Fibroblast of skin of right quadriceps (primary cell): ENCODE measurements at places on chromosomes 5 and 9.

GRCh38 chr9:129272348-129273025 lies 94.4 kb upstream of the IER5L start:
- no peak for DNase-seq

GRCh38 chr5:10726913-10727517 lies 34.0 kb downstream of the DAP start:
- DNase-seq = no peak

- peak; percentile 92 for DNase-seq
Measured at GRCh38 chr5:156391139-156391538, 64.2 kb downstream of the SGCD start.

GRCh38 chr5:83718195-83718825 lies 2.3 kb downstream of the HAPLN1 start:
- peak; percentile 64 for DNase-seq

DNA sequence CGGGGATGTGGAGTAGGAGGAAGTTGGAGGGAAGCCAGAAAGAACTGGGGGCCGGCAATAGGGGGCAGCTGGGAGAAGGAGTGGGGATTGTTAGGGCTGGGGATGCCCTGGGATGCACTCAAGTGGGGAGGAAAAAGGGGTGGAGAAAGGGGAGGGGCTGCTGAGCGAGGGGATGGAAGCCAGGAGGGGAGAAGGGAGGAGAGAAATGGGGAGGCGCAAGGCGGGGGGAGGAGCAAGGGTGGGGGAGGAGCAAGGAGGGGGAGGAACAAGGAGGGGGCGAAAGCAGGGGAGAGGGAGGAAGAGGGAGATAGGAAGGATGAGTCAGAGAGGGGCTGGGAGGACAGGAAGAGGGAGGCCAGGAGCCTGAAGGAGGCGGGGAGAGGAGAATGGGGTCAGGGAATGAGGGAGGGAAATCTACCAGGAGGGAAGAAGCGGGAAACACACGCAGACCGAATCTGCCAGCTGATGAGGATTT lies 1.6 kb downstream of the IRX4 start:
- peak; percentile 48 for DNase-seq

GRCh38 chr9:72203205-72203803 lies 54.1 kb downstream of the GDA start:
- DNase-seq = peak; percentile 24

DNA sequence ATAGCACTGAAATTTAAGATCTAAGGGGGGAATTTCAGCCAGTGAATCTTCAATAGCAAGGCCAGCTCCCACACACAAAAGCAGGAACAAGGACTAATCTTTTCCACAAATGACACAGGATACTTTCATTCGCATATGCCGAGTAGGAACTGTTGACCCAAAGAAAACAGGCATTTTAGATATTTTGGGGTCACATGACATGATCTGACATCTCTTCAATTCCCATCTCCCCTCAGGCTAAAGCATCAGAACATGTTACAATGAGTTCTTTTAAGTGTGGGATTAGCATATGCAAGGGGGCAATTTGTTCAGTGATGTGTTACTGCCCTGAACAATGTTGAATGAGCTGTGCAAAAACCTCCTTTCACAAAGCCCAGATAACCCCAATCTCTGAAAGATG lies 68.2 kb downstream of the TLE1 start:
- DNase-seq = no peak

- no peak for DNase-seq
Measured at GRCh38 chr5:122295138-122295537, 16.9 kb upstream of the SNCAIP start.

DNA sequence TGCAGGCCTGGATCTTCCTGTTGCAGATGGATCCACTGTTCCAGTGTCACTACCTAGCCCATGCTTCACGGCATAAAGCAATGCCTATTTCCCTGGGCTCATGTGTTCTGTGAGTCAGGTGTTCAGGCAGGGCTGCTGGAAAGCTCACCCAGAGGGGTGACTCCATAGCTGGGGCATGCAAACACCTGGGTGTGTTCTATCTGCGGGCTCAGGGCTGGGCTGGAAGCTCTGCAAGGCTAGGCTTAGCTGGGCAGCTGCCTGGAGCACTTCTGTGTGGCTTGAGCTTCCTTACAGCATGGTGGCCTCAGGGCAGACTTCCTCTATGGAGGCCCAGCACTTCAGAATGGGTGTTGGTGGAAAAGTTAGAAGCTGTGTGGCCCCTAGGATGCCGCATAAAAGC lies 139.9 kb downstream of the GADD45G start:
- DNase-seq = no peak

- peak; percentile 59 for DNase-seq
Measured at GRCh38 chr5:43075319-43076293, 35.5 kb upstream of the ANXA2R start.

DNA sequence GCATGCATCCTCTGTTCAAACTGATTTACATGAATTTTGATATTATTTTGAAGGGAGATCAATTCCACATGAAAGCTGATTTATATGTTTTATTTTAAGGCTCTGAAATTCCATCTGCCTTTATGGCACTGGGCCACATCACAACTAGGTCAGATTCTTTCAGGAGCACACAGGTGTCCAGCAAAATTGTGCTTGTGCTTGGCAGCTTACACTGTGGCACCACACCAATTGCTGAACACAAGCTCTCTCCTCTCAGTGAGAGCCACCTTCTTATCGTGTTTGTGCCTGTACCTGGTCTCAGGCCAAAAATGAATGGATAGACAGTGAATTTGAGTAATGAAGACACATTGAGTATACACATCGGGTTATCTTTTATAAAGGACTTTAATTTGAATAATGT lies 200.4 kb downstream of the CDH10 start:
- no peak for DNase-seq

DNA sequence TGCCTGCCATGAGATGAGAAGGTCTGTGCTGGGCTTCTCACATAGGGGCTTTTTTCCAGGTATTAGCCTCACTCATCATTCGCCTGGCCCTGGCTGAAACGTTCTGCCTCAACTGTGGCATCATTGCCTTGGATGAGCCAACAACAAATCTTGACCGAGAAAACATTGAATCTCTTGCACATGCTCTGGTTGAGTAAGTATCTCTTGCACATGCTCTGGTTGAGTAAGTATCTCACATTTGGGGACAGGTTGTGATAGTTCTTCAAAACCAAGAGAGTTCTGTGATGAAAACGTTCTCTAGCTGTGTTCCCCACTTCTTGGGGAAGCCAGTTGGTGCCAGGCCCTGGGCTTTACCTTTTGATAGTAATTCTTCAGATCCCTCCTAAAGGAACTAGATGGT lies 17.4 kb upstream of the IL13 start:
- no peak for DNase-seq

DNA sequence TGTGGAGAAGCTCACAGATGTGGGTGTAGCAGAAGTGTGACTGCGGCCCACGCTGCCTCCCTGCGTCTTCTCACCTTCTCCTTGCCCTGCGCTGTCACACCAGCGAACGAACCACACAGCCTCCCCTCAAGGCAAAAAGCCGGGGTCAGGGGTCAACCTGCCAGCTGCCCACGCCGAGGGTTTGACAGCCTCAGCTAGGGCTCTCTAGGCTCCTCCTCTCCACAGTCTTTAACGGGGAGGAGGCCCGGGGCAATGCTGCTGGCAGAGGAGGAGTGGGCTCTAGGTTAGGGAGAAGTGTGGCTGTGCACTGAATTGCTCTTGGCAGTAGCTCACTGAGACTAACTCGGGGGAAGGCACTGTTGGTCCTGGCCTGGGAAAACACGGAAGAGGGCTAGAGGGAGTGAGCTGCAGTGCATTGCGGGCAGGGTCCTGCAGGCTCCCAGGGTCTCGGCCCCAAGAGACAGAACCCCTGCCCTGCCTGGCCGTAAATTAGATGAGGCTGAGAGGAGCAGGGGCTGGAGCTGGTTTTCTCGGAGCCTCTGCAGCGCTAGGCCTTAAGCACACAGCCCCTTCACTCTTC lies 4.2 kb upstream of the TRIM52 start:
- DNase-seq = no peak

DNA sequence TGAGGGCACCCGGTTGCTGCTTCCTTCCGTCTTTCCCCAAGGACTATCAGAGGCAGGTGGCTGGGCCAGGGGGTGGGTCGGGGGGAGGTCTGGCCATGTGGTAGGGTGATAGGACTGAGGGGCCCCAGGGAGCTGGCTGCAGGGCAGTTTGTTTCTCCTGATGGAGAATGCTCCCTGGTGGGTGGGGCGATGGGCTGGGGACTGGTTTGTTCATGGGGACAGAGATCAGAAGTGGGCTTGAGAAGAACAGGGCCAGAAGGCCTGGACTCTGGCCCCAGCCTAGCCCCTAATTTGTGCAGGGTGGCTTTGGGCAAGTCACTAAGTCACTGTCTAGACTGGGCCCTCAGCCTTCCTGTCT lies 117.4 kb downstream of the RGS3 start:
- DNase-seq = no peak

DNA sequence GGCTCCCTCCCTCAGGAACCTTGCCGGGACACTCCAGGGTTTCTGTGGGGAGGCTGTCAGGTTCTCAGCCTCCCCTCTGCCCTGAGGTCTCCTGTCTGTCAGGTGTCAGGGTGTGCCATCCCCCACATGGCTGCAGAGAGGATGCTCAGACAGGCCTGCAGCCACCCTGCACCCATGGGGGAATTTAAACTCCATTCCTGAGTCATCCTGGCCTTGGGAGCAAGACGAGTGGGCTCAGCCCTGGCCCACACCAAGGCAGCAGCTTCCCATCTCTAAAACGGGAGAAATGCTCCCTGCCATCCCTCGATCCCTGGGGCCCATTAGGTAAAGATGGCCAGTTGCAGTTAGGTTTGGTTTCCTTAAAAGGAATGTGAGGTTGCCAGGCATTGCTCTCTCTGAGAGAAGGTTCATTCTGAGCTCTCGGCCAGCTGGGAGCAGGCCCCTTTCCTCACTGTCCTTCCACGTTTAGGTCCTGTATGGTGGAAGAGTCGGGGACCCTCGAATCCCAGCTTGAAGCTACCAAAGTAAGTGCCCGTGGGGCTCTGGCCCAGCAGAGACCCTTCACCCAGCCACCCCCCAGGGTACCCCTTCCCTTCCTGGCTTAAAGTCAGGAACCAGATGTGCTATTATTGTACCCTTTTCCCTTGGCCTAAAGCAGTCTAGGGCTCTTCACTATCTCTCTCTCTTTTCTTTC lies 26.6 kb downstream of the DYNC2I2 start:
- no peak for DNase-seq

GRCh38 chr9:29176786-29177185 lies 1603.5 kb upstream of the C9orf72 start:
- DNase-seq = no peak

DNA sequence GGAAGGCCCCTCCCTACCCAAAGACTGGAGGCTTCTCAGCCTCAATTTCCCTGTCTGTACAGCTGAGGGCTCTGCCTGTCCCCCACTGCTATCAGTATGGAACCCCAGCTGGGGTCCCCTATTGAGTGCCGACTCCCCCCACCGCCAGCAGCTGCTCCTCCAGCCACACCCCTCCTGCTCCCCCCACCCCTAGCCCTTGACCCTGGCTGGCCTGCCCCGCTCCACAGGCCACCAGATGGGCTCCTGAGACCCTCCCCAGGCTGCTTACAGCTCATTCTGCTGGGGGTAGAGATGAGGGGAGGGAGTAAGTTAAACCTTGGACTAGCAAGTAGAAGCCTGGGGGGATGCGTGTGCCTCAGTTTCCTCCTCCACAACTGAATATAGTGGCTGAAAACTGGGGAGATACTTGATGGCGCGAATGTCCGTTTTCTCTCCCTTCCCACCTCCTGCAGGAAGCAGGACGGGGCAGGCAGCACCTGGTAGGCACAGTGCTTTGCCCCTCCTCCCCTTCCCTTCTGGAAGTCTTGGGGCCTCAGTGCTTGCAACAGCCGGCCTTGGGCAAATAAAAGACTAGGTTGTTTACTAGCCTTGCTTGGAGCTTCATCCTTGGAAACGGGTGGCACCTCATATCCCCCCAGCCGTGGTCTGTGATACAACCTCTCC lies 19.1 kb downstream of the URM1 start:
- no peak for DNase-seq

DNA sequence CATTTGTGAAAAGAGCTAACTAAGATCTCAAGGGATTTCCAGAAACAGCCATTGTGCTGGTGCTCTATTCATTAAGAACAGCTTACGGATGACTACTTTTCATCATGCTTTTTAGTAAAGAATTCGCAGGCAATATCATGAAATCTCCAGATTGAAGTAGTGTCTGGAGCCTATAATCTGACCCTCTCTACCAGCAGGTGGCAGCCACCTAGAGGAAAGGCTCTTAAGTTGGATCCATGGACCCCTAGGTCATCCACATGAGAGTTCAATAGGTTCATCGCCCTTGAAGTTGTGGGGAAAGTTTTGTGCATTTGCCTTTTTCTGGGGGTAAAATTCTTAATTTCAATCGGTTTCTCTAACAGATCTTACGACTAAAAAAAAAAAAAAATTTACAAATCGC lies 82.3 kb downstream of the SLC1A3 start:
- DNase-seq = no peak

GRCh38 chr9:8560560-8561525 lies 761.3 kb upstream of the DMAC1 start:
- peak; percentile 24 for DNase-seq

DNA sequence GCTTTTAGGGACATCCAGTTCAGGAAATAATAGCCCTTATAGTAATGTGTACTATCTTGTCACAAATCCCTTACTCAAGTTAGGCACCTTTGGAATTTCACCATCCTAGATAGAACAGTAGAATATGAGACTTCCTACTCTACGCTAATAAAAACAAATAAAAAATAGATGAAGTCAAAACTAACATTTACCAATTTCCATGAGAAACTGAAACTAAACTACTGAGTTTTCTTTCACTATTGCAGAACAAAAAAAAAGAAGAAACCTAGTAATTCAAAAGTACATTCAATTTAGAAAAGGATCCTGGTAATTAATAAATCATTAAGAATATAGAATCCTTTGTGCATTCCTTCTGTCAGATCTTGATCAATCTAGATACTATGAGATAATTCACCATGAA lies 14.0 kb downstream of the STARD4 start:
- DNase-seq = no peak

- no peak for DNase-seq
Measured at GRCh38 chr9:108677776-108678175, 178.0 kb downstream of the ACTL7B start.

- DNase-seq = no peak
Measured at GRCh38 chr5:166262395-166262794, 2029.0 kb upstream of the WWC1 start.

GRCh38 chr5:178120607-178121357 lies 7.5 kb downstream of the N4BP3 start:
- DNase-seq = peak; percentile 76
